Stimulated activated CD4-positive, alpha-beta T cell treated with anti-CD3 and anti-CD28 coated beads, TNF-alpha, amount 100 ng/mL, for 1 hour (primary cell): ENCODE measurements at places on chromosomes 1 and 21.

DNA sequence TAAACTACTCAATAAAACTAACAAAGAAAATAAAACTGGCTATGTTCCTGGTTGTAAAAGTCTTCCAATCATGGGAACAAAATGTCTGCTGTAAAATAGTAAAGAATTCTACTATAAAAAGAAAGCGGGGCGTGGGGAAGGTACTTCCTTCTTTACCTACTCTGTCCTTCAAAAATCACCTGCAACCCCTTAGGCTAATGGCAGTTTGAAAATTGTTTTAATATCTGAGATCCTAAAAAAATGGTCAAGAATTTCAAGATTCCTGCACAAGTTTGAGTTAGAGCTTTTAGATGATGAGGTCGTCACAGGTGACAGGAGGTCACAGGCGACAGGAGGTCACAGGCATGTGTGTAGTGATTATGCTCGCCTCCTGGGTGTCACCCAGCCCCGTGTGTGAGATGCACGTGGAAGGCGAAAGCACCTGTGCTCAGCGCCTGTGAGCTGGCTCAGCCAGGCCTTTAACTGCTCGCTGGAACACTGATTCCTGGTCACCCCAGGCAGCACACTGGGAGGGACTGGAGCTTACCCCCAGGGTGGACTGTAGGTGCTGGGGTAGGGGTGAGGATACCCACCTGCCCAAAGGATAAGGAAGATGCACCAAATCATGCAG lies 18.6 kb upstream of the TMPRSS2 start:
- DNase-seq = no peak

DNA sequence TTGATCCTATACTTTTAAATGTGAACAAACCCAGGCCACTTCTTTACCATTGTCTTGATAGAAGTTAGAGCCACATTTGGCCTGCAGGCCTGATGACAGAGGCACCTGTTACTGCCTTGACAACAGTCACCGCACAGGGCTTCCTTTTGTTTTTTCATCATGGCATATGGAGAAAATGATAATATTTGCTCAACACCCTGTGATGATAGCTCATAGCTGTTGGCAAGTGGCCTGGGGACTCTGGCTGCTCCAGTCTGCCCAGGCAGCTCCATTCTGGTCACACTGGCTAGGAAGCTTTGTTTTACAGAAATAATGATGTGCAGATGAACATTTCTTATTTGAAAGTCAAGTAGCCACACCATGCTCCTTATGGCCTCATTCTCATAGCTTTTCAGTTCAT lies 89.6 kb upstream of the GPR88 start:
- no peak for DNase-seq

DNA sequence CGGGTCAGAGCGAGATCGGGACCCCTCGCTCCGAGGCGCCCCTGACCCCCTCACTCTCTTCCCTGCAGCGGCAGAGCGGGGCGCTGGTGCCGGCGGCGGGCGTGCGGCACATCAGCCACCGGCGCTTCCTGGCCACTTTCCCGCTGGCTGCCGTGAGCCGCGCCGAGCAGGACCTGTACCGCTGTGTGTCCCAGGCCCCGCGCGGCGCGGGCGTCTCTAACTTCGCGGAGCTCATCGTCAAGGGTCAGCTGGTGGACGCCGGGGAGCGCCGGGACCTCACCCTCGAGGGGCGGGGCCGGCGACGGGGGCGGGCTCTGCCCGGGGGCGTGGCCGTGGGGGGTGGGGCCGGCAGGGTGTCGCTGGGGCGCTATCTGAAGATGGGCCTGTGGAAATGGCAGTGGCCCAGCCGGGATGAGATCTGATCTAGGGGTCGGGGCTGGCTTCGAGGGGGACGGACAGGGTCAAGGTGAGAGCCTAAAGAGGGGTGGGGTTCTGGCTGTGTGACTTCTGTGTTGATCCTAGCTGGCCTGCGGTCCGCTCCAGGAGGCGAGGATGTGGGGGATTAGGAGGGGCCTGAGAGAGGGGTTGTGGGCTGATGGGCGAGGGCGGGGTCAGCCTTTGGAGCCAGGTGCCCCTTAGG lies 23.6 kb downstream of the PTPRU start:
- peak; percentile 40 for DNase-seq

- DNase-seq = no peak
Measured at GRCh38 chr1:236400061-236400603, 6.0 kb downstream of the EDARADD start.

- DNase-seq = no peak
Measured at GRCh38 chr1:163305441-163305840, 16.3 kb upstream of the NUF2 start.
